ENCODE measurements at places on chromosomes 7 and 10.

GRCh38 chr10:89248-89647 lies 40.2 kb upstream of the TUBB8 start:
- DNase-seq: no peak

GRCh38 chr7:33965183-33965744 lies 59.9 kb downstream of the BMPER start:
- no peak for DNase-seq

DNA sequence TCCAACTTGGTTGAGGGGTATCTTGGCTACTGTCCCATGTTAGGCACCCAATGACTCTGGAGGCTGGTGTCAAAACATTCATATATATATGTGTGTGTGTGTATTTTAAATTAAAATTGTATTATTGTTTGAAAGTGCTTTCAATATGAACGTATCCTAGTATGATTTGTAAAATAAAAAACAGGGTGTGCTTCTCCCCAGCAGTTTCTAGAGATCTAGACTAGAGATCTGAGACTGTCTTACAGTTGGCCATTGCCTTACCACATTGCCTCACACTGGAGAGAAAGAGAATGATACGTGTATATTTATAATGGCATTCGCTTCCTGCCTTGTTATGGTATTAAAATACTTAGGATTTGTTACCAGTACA lies 1.2 kb downstream of the BAG3 start:
- no peak for DNase-seq

GRCh38 chr7:140214075-140214684 lies 37.4 kb upstream of the KDM7A start:
- DNase-seq: peak; percentile 23

DNA sequence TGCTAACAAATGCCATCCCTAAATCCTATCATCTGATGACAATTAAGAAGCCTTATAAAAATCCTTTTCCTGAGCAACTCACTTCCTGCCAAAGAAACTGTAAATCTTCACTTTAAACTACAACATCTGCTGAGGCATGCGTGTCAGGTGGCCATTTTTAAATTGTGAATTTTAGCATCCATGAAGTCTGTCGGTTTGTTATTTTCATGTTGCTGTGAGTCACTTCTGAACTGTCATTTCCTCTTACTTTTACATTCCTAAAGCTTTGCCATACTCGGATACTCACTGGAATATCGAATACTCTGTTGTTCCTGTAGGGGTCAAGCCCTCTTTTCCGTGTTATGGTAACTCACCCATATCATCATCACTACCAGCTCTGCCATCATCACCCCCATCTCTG lies 34.3 kb upstream of the TMEM26 start:
- DNase-seq: no peak

- DNase-seq: no peak
Observed at GRCh38 chr10:95478935-95479334, 82.2 kb downstream of the SORBS1 start.

- no peak for DNase-seq
Observed at GRCh38 chr10:110430340-110431273, 67.1 kb upstream of the DUSP5 start.

GRCh38 chr7:70788276-70788675 lies 343.7 kb upstream of the GALNT17 start:
- no peak for DNase-seq

DNA sequence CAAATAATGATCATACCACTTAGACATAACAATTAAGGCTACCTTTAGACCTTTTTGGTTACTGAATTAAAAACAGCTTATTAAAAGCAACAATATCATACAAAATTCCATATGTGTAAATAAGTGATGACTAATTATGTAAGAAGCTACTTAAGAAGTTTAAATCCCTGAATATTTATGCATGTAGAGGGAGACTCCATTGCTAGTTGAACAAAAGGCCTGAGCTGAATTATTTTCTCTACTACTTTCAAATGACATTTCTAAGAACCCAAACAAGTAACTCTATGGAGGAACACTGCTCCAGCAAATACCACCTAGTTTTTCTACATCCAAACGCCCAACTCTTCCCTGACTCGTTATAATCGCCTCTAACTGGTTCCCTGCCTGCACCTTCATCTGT lies 31.5 kb downstream of the EPC1 start:
- no peak for DNase-seq

- no peak for DNase-seq
Observed at GRCh38 chr10:30736685-30737232, 107.2 kb upstream of the LYZL2 start.

DNA sequence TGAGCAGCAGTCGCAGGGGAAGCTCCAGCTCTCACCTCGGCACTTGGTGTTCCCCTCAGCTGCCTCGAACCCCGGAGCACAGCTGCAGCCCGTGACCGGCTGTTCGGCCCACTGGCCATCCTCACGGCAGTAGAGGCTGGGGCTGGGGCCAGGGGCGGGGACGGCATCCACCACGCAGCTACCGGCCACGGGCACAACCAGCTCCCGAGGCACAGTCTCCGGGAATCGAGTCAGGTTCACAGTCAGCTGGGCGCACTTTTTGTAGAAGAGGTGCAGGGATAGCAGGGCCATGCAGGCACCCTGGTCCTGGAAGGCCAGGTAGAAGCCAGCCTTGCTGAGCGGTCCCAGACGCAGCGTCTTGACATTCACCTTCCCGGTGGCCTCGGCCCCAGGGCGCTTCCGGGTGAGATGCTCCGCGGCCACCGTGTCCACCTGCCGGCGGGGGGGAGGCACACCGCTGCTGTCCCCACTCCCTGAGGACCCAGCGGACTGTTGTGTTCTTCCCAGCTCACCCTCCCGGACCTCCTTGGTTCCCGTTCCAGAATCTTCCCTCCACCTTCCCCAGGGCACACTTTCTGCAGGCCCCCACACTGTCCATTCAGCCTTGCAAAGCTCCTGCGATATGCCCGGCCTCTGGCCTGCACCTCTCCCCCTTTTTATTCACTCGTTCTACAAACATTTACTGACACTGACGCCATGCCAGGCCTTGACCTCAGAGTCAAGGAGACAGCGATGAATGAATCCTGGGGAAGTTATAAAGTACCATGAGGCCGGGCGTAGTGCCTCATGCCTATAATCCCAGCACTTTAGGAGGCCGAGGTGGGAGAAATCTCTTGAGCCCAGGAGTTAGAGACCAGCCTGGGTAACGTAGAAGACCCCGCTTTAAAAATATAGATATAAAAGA lies 4.8 kb downstream of the EPHB4 start:
- no peak for DNase-seq

DNA sequence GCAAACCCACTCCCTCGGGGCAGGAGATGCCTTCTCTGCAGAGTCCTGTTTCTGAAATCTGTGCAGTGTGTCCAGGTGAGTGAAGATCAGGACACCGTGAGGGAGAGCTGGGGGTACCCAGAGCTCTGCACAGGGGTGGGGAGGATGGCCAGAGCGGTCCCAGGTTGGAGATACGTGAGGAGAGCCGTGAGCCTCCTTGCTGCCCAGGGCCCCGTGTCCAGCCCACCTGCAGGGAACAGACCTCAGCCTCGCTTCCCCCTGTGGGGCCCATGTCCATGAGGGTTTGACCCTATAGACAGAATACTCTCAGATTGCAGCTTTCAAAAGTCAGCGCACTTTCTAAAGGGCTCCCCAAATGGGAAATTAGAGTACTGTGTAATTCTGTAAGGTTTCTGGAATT lies 66.5 kb upstream of the EN2 start:
- no peak for DNase-seq

- no peak for DNase-seq
Observed at GRCh38 chr7:141456298-141456697, 94.9 kb upstream of the AGK start.

- no peak for DNase-seq
Observed at GRCh38 chr7:53237344-53237913, 202.0 kb downstream of the POM121L12 start.

- DNase-seq: no peak
Observed at GRCh38 chr7:142313528-142313927, 55.7 kb upstream of the PRSS58 start.

- no peak for DNase-seq
Observed at GRCh38 chr10:88110822-88111221, 247.4 kb downstream of the PTEN start.

DNA sequence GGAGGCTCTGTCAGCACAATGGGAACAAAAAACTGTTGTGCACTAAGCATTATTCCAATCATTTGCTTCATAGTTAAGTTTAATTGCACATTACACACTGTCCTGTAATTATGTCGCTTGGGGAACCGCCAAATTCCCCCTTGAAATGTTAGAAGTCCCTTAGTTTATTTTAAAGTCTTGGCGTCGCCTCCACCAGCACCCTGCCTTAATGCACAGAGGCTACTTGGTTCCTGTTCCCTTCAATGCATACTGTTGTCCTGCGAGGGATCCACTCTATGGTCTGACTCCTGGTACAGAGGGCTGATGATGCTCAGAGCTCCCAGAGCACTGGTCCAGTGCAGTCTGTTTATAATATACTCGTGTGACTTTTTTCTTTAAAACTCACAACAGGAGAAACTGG lies 330.7 kb downstream of the ELMO1 start:
- no peak for DNase-seq

GRCh38 chr7:2120251-2120660 lies 112.5 kb downstream of the MAD1L1 start:
- DNase-seq: no peak

GRCh38 chr7:39336442-39336841 lies 229.8 kb upstream of the YAE1 start:
- no peak for DNase-seq

- no peak for DNase-seq
Observed at GRCh38 chr7:26667514-26668133, 196.8 kb downstream of the SKAP2 start.

- DNase-seq: no peak
Observed at GRCh38 chr10:84588971-84589370, 260.6 kb downstream of the CCSER2 start.

DNA sequence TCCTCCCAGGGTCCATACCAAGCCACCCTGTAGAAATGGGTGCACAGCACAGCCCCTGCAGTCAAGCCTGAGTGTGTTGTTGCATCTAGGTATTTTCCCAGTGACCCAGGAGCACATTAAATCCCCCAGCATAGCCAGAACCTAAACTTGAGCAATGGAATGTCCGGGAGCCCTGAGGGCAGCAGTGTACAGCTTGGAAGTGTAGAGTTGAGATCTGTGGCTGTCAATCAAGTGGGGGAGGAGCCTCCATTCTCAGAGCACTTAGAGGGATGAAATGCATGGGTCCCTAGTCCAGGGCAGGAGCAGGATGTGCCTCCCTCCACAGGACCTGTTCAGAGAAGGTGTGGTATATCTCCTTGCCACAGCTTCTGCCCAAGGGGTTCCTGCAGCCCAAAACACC lies 885.1 kb downstream of the CCSER2 start:
- no peak for DNase-seq

DNA sequence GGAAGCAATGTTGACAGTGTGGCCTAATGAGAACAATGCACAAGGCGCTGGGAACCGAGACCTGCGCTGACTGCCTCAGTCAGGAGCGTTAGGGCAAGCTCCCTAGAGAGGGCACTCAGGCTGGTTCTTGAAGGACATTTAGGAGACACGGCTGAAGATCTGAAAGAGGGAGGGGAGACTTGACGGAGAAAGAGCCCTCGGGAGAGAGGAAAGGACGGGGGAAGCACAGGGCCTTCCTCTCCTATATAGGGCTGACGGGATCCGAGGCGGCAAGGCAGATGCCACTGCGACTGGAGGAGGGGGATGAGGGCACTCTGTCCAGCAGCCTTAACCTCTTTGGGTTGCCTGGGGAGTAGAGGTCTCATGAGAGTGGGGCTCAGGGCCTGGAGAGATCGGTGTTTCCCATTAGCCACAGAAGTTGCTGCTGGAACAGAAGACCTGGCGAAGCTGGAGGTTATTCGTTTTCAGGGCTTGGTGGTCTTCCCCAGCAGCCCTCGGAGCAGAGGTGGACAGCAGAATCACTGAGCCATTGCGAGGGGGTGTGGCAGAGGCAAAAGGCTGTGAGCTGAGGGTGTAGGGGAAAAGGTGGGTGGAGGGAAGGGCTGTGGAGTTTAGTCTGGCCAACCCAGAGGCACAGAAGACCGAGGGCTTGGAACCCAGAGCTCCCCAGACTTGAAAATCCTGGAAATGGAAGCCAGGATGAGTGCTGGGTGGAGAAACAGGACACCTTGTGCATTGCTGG lies 36.0 kb downstream of the CLEC2L start:
- DNase-seq: no peak

- DNase-seq: no peak
Observed at GRCh38 chr7:18312482-18312881, 183.1 kb upstream of the HDAC9 start.

GRCh38 chr10:67667035-67667425 lies 29.0 kb downstream of the CTNNA3 start:
- DNase-seq: no peak

- DNase-seq: no peak
Observed at GRCh38 chr7:142376356-142376997, 118.6 kb upstream of the PRSS58 start.

GRCh38 chr7:14751461-14751860 lies 151.1 kb downstream of the DGKB start:
- DNase-seq: no peak

DNA sequence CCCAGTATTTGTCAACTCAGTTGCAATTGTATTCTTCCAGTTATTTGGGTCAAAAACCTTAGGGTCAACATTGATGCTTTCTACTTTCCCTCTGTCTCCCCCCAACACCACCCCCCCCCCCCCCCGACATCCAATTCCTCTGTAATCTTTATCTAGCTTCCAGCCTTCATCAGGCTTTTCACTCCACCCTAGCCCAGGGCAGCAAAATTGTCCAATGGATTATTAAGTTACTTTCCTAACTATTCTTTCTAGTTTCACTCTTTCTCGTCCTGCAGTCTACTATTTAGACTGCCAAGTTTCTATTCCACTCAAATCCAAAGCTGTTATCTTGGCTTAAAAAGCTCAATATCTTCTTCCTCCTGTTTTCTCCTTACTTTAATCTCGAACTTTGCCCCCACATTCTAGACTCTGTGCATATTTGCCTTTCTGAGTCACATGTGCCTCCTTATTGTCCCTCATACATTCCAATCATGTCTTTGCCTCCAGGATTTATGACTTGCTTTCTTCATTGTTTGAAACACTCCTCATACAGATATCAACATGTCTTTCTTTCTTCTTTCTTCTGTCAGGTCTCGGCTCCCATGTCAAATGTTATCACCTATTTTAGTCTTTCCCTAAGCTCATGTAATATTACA lies 196.6 kb upstream of the TMEM196 start:
- DNase-seq: no peak

DNA sequence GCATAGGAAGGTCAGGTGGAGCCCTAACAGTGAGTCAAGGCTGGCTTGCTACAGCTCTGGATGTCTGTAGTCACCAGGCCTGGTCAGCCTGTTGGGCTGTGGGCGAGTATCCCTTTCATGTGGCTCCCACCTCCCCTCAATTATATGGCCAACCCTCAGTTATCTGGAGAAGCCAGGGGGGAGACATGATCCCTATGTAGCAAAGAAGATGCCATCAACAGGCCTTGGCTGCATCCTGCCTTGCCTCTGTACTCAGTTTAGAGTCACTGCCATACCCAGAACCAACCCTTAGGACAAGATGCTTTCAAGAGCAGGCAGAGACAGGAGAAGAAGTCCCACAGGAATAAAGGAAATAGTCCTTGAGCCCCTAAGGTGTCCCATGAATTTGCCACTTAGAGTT lies 763.9 kb downstream of the GRID1 start:
- DNase-seq: no peak

Measured in left ventricle myocardium inferior (tissue), 1 donor.